ENCODE measurements at places on chromosomes 12 and 14.

GRCh38 chr12:45582536-45582935, 147.0 kb upstream of the ARID2 start:
- no peak for DNase-seq

GRCh38 chr14:35695072-35695471, 114.0 kb downstream of the RALGAPA1 start:
- no peak for DNase-seq

DNA sequence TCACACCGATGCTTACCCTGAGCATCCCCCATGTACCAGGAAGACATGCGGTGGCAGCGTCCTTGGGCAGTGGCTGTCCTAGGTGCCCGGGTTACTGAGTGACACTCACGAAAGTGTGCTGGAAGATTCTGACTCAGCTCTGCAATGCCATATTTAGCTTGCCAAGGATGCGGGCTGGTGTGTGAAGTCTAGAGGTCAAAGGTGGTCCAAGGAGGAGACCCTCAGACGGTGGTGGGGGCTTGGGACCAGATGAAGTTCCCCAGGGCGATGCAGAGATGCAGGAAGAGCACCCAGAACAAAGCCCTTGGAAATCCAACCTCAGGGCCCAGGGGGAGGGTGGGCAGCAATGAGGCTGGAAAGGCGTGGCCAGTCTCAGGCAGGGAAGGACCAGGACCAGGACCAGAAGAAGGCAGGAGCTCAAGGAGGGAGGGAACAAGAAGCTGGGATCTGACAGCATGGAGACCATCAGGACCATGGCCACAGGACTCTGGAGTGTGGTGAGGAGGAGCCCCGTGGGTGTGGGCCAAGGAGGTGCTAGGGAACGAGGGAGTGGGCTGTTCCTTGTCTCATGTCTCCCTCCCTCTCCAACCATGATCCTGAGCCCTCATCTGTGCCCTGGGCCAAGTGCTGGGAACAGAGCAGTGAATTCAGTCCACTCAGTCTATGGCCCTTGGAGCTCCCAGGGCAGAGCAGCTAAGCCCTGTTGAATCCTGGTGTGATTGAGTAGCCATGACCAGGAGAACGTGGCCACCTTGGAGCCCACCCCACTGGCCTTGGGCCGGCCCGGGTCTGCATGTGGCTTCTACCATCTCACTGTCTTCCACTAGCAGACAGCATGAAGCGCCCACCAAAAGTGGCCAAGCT, 310.1 kb upstream of the DIO3 start:
- no peak for DNase-seq

- DNase-seq = no peak
These were observed 741.7 kb downstream of the VRK1 start for GRCh38 chr14:97538749-97539410.

- no peak for DNase-seq
These were observed 81.0 kb downstream of the ADGRD1 start for GRCh38 chr12:131034631-131035244.
